ENCODE measurements at places on chromosomes 5 and 9. TPM values are rescaled to one million over a fixed set of nuclear protein-coding genes. Genes with fewer than 3 reads are reported as not detected.

Gene CSF1R
- polyA plus RNA-seq, result 45.1 TPM

Gene TNFSF15
- 0.30 TPM for polyA plus RNA-seq

Gene CD14
- 30.9 TPM for polyA plus RNA-seq

Gene TLE1
- polyA plus RNA-seq, result 70.3 TPM

Gene KIF24
- 17.2 TPM for polyA plus RNA-seq

- no peak for DNase-seq
Observed at GRCh38 chr5:1266791-1267190, 28.1 kb downstream of the TERT start.

DNA sequence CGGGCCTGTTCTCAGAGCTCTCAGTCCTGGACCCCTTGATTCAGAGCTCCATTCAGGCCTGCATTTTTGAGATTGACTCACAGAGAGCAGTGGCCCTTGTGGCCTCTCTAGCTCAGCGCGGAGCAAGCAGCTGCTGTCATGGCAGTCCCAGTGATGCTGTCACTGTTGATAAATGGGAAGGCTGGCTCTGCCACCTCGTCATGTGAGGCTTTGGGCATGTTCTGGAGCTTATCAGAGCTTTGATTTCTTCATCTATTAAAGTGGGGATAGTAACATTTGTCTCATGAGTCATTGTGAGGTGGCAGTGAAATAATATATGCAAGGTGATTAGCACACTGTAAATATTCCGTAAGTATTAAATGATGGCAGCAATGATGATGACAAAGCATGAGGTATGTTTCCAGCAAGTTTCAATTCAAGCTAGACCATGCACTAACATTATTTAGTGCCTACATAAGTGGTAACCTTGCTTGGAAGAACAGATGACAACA, 126.4 kb upstream of the CXCL14 start:
- no peak for DNase-seq

GRCh38 chr5:149212198-149212951, 59.3 kb upstream of the AFAP1L1 start:
- no peak for DNase-seq

DNA sequence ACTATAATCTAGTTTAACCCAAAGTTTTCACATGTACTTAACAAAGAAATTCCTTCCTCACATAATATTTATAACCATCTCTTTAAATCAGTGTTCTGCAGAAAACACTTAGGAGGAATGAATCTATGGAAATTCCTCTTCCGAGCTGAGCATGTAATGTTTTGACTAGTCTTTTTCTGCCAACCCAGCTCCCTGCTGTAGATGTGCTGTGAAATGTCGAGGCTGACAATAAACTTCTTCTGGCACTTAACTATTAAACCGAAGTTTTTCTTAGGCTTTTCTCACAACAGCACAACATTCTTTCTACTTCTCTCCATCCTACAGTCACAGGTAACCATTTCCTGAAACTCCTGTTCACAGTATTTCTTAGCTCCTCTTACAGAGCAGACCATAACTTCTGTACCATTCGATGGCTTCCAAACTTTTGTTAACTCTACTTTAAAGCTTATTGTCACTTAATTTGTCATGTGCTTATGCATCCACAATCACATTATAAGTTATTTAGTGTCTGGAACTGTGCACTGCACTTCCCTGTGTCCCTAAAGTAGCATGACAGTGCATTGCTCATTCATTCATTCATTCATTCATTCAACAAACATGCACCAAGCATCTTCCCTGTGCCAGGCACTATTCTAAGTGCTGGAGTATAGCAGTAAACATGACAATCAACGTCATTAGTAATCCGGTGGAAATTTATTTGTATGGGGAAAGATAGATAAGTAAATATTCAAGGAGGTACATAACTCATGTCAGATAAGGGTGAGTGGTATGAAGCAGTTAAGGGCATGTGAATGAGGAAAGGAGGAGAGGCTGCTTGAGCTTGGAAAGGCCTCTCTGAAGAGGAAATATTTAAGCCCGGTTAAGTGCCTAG, 54.6 kb downstream of the TSSK1B start:
- no peak for DNase-seq

DNA sequence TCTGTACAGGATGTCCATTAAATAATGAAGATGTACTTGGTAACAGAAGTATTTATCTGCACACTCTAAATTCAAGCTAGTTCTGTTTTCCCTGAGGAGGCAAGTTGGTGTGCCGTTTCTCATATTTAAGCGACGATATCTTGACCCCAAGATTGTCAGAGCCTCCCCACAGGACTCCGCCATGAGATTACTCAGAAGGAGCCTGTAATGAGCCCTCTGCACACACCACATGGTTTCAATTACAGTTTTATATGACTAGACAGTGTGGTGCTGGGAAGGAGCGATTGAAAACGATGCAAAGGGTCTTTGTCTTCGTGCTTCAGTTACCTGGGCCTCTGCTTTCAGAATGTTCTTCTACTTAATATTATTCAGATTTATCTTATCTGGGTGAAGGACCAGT, 840.4 kb upstream of the WWC1 start:
- DNase-seq, result no peak

DNA sequence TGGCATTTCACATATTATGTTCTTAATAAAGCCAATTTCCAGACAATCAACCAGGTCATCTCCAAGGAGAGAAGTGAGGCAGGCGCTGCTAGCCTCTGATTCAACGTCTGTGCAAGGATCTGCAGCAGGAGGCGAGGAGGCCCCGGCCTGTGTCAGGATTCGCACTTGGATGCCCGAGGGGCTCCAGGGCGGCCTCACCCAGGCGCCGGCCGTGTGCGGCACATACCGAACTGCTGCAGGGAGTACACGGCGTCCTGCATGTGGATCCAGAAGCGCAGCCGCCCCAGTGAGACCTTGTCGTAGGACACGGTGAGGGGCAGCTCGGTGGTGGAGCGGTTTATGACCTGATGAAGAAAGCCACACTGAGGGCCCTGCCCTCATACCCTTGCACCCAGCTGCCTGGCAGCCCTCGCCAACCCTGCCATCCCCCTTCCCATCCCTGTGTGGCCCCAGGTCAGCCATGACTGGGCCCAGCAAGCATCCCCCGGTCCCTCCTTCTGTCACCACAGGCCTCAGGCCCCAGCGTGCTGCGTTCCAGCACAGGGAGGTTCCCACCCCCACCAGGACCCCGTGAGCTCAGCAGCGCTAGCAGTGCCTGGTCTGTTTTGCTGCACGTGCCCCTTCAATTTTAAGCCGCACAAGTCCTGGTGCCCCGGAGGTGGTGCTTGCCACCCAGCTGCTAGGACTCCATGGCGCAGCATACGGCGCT, 9.9 kb downstream of the CLPTM1L start:
- no peak for DNase-seq

GRCh38 chr5:35908228-35908627, 30.2 kb downstream of the CAPSL start:
- no peak for DNase-seq

GRCh38 chr5:167177736-167178135, 1113.7 kb upstream of the WWC1 start:
- no peak for DNase-seq
